Bronchial epithelial cell (primary cell): ENCODE measurements at places on chromosomes 7 and 10. TPM values are rescaled to one million over a fixed set of nuclear protein-coding genes. Genes with fewer than 3 reads are reported as not detected.

DNA sequence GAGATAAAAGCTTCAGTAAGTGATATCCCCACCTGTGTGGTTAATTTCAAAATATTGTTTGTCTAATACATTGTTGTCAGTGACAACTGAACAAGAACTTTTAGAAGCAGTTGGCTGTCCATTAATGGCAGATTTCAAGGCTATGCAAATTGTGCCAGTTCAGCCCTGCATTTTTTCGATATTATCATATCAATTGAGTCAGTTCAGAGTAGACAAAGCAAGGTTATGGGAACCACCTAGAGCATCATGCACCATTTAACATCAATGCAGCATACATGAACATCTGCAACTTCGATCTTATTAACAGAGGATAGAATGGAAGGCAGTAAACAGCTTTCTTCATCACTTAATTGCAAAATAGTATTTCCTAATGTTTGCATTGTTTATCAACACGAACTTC lies 180.7 kb upstream of the KAT6B start:
- no peak for DNase-seq

The TLX1 gene
- total RNA-seq, result not detected in 2 replicates

DNA sequence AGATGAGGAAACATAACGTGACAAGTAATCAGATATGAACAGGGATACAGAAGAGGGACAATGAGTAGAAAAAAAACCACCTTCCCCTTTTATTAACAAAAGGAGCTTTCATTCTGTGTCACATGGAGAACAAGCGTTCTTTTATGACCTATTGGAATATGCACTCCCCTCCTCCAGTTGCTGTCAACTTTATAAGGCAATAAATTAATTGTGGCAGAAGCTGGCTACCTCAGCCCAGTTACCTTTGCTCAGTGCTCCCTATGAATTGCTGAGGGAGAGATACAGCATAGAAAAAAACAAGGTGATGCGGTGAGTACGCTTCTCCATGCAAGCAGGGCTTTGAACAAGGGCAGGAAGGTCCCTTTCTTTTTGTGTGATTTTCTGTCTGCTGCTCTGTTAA lies at the start of gene MGAM2:
TSS of gene MGAM2 (plus strand) at position 220 of the 400 bp plus-strand sequence. CDS start 5,156 bp downstream, outside the sequence.
- no peak for DNase-seq

The NUDT13 gene
- total RNA-seq, result 0.64 and 1.1 TPM in 2 replicates

- peak; percentile 56 for DNase-seq
Measured at GRCh38 chr10:119522747-119523426, 19.6 kb downstream of the RGS10 start.

The PAPOLB gene
- total RNA-seq, result under 0.01 TPM in 1 of 2 replicates, not detected in the other

- peak; percentile 12 for DNase-seq
Measured at GRCh38 chr7:100080907-100081534, 502 bp downstream of the ZNF3 start.

DNA sequence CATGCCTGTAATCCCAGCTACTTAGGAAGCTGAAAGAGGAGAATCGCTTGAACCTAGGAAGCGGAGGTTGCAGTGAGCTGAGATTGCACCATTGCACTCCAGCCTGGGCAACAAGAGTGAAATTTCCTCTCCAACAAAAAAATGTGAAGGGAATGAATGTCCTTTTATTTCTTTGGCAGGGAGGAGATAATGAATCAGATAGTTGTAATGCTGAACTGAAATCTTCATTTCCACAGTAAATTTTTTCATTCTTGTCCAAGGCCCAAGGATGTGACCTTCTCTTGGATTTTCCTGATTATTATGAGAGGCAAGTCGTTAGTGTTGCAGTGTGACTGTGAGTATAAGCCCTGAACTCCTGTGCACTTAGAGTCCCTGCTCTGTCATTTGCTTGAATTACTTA lies 13.6 kb downstream of the STAMBPL1 start:
- no peak for DNase-seq

GRCh38 chr10:92506336-92506735 lies 67.6 kb downstream of the IDE start:
- DNase-seq, result no peak

The SNCG gene
- total RNA-seq, result 22.3 and 25.5 TPM in 2 replicates

GRCh38 chr7:104010052-104010909 lies 20.8 kb upstream of the RELN start:
- DNase-seq, result no peak

The TAS2R60 gene
- not detected in 2 replicates for total RNA-seq

DNA sequence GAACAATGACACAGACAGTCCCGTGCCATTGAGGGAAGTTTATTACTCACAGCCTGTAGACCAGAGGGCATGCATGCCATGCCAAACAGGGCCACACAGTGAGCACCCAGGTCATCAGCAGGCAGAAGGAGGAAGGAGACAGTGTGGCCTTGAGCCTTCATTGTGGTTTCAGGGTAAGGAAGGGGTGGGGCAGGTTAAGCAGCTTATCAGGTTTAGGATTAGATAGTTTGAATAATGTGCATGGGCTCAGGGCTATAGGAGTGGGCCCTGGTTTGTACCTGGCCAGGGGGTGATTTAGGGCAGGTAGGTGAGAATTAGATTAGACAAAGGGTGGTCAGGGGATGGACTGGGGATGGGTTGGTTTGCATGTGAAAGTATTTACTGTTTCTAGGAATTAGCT lies 67.9 kb downstream of the ADCY1 start:
- no peak for DNase-seq

- no peak for DNase-seq
Measured at GRCh38 chr10:77563638-77564270, 73.9 kb downstream of the KCNMA1 start.

DNA sequence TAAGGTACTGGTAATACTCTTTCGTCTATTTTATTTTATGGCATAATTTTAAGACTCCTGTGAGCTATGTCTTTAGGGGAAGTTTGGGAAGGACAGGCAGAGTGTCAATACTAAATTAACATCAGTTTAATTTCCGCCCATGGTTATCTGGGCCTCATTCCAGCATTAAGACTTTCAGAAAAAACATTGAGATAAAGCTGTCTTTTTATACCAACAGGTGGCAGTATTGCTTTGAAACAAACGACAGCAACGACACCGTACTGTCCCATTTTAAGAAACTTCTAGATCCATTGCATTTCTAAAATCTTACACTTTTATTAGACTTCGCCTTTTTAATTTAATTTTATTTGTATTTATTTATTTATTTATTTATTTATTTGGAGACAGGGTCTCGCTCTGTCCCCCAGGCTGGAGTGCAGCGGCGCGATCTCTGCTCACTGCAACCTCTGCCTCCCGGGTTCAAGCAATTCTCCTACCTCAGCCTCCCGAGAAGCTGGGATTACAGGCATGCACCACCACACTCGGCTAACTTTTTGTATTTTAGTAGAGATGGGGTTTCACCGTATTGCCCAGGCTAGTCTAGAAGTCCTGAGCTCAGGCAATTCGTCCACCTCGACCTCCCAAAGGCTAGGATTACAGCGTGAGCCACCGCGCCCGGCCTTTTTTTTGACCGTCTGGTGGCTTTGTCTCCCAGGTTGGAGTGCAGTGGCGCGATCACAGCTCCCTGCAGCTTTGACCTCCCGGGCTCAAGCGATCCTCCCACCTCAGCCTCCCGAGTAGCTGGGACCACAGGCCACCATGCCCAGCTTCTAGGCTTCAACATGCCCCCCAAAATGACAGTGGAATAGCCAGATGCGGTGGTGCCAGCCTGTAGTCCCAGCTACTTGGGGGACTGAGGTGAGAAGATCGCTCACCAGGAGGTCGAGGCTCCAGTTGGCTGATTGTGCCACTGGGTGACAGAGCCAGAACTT lies 78.7 kb upstream of the C1GALT1 start:
- peak; percentile 69 for DNase-seq

- DNase-seq, result no peak
Measured at GRCh38 chr7:44390701-44391100, 65.3 kb upstream of the CAMK2B start.

- DNase-seq, result no peak
Measured at GRCh38 chr10:102927311-102928010, 9.4 kb downstream of the CNNM2 start.
